ENCODE measurements at places on chromosomes 7 and 10. TPM values are rescaled to one million over a fixed set of nuclear protein-coding genes. Genes with fewer than 3 reads are reported as not detected.

- DNase-seq = no peak
Measured at GRCh38 chr7:65840446-65840845, 32.4 kb upstream of the VKORC1L1 start.

Gene GUSB
- 55.0 TPM for polyA plus RNA-seq

Gene AZGP1
- polyA plus RNA-seq = not detected

DNA sequence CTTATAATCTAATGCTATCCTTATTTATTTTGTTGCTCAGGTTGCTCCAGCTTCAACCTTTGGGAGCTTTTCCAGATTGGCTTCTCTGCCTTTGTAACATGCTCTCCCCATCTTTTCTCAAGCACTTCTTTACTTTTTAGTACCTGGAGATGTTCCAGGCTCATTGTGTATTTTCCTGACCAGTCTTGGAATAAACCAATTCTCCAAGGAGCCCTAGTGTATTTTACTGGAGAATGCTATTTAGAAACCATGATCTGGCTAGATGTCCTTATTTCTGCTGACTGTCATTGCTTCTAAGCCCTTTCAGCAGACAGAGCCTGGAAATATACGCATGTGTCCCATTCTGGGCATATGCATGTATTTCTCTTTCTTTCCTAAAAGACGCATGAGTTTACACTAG lies 95.7 kb downstream of the EMX2 start:
- no peak for DNase-seq

DNA sequence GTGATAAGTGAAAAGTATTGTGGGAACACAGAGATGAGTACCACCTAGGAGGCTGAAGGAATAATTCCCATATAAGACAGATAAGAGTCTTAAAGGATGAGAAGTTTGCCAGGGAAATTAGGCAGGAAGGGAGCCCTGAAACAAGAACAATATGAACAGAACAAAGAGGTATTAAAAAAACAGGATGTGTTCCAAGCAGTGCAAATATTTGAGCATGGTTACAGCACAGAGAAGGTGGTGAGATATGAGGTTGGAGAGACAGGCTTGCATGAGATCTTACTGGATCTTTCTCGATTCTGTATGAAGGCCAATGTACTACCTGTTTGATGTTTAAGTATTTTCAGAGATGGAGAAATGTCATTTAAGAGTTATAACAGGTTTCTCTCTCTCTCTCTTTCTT lies 20.3 kb downstream of the TAC1 start:
- no peak for DNase-seq

DNA sequence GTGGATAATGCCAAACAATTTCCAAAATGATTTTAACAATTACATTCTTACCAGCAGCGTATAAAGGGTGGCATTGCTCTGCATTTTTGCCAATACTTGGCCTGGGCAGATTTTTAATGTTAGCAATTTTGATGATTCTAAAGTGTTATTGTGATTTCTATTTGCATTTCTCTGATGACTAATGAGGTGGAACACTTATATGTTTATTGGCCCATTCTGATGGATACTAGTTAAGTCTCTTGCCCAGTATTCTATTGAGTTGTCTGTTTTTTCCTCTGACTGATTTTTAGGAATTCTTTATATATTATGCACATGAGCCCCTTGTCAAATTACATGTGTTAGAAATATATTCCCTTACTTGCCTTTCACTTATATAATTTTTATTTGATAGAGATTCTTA lies 86.8 kb downstream of the TMEM26 start:
- DNase-seq = no peak

GRCh38 chr10:4623200-4623599 lies 202.8 kb upstream of the AKR1E2 start:
- no peak for DNase-seq

Gene CHST15
- polyA plus RNA-seq = 0.10 TPM

GRCh38 chr10:19638896-19639233 lies 177.4 kb upstream of the PLXDC2 start:
- no peak for DNase-seq

DNA sequence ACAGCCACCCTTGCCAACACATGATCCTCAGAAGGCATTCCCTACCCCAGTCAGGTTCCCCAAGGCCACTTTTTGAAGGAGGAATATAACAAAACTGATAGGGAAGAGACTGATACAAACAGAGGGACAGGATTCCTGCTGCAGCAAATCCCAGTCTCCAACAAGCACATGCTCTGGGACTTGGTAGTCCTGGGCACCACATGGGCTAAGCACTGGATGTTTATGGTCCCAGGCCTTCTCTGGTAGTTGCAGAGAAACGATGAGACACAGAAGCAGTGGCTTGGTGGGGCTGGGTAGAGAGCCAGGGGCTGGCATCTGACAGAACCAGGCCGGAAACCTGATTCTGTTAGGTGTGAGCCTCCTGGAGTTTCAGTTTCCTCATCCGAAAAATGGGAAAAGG lies 3.2 kb downstream of the VSTM4 start:
- no peak for DNase-seq

- DNase-seq = no peak
Measured at GRCh38 chr10:70557876-70558275, 44.7 kb downstream of the PRF1 start.

- DNase-seq = no peak
Measured at GRCh38 chr7:47104206-47104549, 477.7 kb downstream of the TNS3 start.
